ENCODE measurements at places on chromosomes 7 and 10. TPM values are rescaled to one million over a fixed set of nuclear protein-coding genes. Genes with fewer than 3 reads are reported as not detected.

Gene CPA4
- total RNA-seq, result 337 TPM

Gene TSPAN15
- 7.5 TPM for total RNA-seq

Gene PARD3
- total RNA-seq, result 50.0 TPM

Gene CUZD1
- 0.13 TPM for total RNA-seq

Gene HTRA1
- 40.8 TPM for total RNA-seq

Gene FAM25A
- total RNA-seq, result 12.0 TPM

Gene FRG2B
- not detected for total RNA-seq

Gene BRAT1
- total RNA-seq, result 59.7 TPM
